OCI-LY7 (cell line): ENCODE measurements at places on chromosomes 4 and X.
A peak's percentile ranks its signal among the peaks of the same experiment; 100 is the strongest.

GRCh38 chr4:102599886-102600285 is 98.7 kb downstream of the NFKB1 start:
- no peak for DNase-seq

DNA sequence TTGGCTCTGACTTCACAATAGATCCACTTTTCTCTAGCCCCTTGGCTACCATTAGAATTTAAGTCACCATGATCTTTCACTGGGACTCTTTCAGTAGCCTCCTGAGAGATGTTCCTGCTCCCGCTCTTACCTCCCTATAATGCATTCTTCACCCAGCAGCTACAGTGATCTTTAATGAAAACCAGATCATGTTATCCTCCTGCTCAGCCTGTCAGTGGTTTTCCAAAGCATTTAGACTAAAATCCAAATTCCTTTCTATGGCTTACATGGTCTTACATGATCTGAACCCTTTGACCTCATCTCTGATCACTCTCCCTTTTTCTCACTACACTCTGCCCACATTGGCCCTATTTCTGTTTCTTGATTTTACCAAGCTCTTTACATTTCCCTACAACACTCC is 18.3 kb upstream of the RPS6KA3 start:
- DNase-seq, result no peak

DNA sequence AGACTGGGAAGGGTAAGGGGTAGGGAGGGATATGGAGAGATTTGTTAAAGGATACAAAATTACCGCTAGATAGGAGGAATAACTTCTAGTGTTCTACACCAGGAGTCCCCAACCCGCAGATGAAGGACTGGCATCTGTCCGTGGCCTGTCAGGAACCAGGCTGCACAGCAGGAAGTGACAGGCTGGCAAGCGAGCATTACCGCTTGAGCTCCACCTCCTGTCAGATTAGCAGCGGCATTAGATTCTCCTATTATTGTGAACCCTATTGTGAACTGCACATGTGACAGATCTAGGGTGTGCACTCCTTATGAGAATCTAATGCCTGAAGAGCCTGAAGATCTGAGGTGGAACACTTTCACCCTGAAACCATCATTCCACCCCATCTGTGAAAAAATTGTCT is 27.9 kb upstream of the BBS7 start:
- DNase-seq, result peak; percentile 19

- DNase-seq, result no peak
Measured at GRCh38 chrX:80181079-80181478, 166.5 kb downstream of the TBX22 start.

DNA sequence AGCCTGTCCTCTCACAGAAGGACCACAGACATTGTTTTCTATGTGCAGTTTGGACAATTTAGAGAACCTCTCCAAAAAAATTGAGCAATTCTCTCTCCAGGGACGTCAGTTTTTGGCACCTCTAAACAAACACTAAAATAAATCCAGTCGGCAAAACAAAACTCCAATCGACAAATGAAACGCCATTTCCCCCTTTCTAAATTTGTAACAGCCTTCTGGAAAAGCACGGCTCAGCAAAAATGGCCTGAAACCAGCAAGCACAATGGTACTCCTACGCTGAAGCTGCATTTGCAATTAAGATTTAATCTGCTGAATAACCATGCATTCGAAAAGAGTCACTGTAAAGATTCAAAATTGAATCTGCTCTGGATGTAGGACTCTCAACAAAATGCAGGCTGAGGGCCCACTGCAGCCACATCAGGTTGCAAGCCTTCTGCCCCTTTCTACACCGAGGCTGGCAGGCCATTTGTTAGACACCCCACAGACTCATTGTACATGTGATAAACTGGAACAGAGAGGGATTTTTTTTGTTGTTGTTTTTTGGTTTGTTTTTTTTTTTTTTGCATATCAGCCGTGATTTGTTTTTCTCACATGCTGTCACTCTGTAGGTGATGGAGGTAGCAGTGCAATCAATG is 79.9 kb upstream of the MAP3K15 start:
- no peak for DNase-seq

GRCh38 chr4:121728798-121729226 is 32.0 kb upstream of the ANXA5 start:
- no peak for DNase-seq

DNA sequence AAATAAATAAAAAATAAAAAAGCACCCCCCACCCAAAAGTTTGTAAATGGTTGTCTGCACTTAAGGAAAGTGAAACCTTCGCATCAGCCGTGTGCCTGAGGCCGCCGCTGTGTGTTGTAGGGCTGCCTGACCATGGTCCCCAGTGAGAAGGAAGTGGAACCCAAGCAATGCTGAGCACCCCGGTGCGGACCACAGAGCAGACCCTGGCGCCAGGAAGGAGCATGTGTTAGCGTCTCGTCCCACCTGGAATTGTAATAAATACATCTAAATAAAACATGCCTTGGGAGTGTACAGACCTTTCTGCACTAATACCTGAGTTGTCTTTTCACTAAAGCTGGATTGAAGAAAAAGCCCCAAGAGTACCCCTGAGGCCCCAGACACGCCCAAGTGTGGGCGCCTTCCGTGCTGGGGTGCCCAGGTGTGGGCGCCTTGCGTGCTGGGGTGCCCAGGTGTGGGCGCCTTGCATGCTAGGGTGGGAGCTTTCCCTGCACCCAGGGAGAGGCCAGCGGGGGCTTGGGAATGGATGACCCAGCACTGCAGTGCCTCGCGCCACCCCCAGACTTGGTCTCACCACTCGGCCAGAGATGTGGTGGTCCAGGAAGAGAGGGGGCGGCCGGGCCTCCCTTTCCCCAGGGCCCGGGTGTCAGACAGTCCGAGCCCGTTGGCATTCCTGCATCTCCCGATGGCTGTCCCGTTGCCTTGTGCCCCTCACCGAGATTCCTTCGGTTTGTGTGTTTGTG is 33.7 kb downstream of the HTT-AS start:
- no peak for DNase-seq

GRCh38 chrX:105706041-105706440 is 116.3 kb upstream of the NRK start:
- DNase-seq, result no peak

DNA sequence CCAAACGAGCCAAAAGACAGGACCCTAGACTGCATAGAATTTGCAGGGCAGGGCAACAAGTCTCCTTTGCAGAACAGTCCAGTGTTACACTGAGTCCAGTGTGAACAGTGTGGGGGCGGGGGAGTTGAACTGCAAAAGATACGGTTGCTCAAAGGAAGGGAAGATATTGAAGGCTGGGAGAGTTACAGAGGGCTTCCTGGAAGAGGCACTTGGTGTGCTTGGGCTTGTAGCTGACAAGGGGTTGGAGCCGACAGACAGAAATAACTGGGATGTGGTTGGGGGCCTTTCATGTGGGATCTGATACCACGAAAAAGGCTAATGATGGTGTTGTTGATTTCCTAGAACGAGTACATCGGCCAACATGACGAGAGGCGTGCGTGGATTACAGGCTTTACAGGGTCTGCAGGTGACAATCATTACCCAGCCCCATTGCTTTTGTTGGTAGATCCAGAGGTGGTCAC is 6.1 kb downstream of the XPNPEP2 start:
- no peak for DNase-seq

GRCh38 chr4:37541956-37542355 is 144.2 kb downstream of the RELL1 start:
- no peak for DNase-seq

GRCh38 chr4:104728380-104729122 is 233.9 kb upstream of the CXXC4 start:
- DNase-seq, result no peak

GRCh38 chr4:156998500-156999174 is 27.0 kb upstream of the PDGFC start:
- no peak for DNase-seq

GRCh38 chr4:76213415-76214176 is at the start of gene SCARB2:
Gene SCARB2 (minus strand): TSS chr4:76213824. CDS start chr4:76213543, 281 bp downstream.
- DNase-seq, result no peak

- no peak for DNase-seq
Measured at GRCh38 chrX:11407331-11408108, 114.3 kb downstream of the AMELX start.

- DNase-seq, result no peak
Measured at GRCh38 chr4:183912585-183912984, 7.5 kb downstream of the STOX2 start.

- peak; percentile 14 for DNase-seq
Measured at GRCh38 chrX:56765811-56766553, 36.9 kb downstream of the NBDY start.

GRCh38 chr4:26746802-26747213 is 113.8 kb upstream of the STIM2 start:
- no peak for DNase-seq

GRCh38 chr4:85733798-85734197 is 258.8 kb downstream of the ARHGAP24 start:
- DNase-seq, result no peak

DNA sequence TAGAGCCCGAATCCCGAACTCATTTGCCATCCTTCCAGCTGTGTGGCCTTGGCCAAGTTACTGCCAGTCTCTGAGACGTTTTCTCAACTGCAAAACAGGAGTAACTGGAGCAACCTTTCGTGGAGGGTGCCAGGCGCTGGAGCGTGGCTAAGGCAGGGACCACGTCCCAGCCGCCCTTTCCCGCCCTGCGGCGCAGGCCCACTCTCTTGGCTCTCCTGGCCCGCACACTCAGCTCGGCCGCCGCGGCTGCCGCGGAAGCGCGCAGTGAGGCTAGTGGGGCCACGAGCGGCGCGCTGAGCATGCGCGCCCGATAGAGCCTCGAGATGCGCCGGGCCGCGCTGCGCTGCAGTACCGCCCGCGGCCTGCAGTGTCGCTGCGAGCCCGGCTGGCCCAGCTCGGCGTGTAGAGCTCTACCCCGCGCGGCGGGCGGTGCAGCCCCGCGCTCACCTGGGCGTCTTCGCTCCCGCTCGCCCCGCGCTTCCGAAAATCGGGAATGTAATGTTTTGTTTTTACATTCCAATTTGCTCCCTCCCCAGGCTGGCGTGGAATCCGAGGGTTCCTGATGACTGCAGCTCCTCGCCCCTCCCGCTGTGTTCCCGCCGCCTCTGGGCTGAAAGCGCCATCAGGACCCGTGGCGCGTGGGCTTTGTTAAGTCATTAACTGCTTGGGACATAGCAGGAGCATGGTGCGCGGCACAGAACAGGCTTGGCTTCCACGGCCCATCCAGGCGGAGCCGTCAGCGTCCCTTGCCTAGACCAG is 4.0 kb upstream of the ZNF518B start:
- DNase-seq, result peak; percentile 70

DNA sequence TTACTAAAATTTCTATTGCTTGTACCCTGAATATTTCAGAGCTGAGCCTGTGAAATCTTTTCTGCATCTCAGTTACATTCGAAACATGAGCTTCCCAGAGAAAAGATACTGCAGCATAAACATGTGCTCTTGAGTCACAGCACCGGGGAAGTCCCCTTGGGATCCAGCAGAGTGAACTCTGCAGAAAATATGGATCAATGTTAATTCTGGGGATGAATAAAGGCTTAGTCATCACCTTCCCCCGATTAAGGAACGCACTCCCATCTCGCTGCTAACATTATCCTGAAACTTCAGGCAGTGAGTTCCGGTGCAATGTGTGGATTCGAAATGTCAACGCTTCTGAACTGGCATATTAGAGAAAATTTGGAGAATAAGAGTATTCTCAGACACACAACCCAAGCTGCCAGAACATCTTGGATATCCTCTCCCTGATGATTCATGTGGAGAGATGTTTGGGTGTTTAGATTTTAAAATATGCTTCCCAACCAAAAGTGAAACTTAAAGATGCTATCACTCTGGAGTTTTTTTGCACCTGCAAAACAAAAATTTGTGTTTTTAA is 90.8 kb downstream of the IRF2 start:
- no peak for DNase-seq

- DNase-seq, result no peak
Measured at GRCh38 chrX:39117101-39117500, 315.8 kb downstream of the MID1IP1 start.

- DNase-seq, result no peak
Measured at GRCh38 chr4:3721627-3722026, 44.6 kb upstream of the ADRA2C start.

GRCh38 chr4:174254613-174255012 is 28.9 kb downstream of the FBXO8 start:
- no peak for DNase-seq

DNA sequence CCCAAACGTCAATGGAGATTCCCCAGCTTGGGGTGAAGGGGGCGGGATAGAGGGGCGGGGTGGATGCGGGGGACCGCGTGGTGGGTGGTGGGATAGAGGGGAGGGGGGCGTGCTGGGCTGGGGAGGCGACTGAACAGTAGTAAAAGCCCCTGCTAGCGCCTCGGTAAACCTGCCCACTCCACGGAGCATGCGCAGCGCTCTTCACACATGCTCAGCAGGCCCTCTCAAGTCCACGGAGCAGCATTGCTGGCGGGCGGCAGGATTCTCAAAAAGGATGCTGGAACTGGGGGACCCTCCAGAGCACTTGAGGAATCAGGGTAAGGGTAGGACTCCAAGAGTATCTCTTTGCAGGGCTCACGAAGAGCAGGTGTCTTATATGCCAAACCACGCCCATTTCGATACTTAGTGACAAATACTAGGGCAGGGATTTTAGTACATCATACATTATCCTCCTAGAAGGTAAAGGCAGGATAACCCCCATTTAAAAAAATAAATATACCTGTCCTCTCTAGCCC is 378 bp upstream of the RPS6KA6 start:
- DNase-seq, result no peak

DNA sequence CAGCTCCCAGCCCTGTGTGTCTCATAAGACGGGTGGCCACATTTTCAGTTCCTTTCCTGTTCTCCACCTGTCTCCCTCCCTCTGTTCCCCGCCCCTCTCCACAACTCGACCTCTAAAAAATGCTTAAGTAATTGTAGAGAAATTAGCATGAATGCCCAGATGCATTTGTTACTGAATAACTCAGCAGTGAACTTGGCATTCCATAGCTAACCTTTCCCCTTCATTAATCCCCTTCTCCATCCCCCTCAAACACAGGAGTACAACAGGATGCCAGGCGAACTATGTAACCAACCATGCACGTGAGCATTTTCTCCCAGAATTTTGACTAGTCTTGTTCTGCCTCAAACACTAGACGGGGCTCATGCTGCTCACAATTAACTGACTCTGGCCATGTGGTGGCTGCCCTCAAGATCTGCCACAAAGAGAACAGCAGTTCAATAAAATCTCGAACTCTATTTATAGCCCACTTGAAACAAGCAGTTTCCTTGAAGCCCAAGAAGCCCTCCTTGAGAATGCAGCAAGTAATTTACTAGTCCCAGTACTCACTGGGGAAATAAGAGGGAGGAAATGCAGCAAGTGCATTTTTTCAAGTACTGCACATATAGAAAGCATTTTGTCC is 351.2 kb downstream of the ARHGAP24 start:
- no peak for DNase-seq
